ENCODE measurements at places on chromosomes 6 and 20.

DNA sequence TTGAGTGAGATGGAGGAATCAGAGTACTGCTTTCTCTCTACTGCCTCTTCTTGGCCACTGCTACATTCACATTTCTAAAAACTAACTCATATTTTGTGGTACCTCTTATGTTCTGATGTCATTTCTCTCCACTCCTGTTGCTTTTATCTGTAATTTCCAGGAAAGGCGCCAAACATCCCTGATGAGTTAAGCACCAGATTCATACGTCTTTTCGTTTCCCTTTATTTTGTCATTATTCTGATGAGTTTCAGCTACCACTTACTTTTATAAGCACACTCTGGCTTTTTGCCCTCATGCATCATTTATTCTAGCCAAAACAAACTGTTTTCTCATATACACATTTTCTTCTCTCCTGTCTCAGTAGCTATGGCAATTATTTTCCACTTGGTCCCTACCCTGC lies 680.0 kb downstream of the RNF144B start:
- no peak for DNase-seq

DNA sequence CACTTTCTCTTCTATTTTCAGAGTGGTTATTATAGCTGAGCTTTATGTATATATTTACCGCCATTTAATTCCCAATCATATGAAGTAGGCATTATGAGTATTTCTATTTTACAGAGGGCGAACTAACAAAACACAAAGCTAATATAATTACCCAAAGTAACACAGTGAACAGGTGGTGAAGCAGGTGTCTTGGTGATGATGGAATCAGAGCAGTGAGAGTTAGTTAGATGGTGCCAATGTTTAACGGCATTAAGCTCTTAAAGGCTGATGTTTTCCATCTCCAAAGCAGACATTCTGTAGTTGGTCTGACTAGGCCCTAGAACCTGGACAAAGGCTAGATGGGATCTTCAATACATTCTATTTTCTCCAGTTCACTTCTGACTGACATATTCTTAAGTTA lies 551.1 kb upstream of the SYNCRIP start:
- no peak for DNase-seq

DNA sequence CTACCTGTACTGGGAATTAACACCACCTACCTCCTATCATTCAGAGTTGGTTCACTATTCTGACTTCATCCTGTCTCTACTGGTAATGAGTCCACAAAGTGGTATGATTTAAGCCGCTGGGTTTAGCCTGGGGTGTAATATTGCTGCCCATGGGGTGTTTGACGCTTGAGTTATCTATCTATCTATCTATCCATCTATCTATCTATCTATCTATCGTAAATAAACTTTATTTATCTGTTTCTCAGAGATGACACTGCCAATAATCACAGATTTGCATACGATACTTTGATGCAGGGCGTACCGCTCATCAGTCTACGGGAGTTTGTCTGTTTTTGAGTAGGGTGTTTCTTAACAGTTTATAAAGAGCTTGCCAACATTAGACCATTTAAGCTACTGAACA lies 73.6 kb upstream of the ZNF184 start:
- no peak for DNase-seq

GRCh38 chr6:42150254-42150653 lies 7.8 kb upstream of the C6orf132 start:
- no peak for DNase-seq

DNA sequence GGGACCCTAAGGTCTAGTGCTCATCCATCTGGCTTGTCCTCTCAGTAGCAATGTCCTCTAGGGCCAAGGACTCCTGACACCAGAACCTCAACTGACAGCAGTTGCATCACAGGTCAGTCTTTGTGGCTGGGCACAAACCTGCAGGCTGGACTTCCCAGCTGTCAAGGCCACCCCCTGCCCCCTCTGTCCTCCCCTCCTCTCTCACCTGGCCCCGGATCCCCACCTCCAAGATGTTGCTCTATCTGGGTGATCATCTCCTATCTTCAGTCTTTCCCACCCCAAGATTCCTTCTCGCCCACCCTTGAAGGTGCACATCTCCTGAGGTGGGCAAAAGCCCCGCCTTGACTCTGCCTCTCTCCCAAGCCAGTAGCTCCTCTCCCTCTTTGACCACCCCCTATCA lies 131.8 kb upstream of the SRSF6 start:
- no peak for DNase-seq

DNA sequence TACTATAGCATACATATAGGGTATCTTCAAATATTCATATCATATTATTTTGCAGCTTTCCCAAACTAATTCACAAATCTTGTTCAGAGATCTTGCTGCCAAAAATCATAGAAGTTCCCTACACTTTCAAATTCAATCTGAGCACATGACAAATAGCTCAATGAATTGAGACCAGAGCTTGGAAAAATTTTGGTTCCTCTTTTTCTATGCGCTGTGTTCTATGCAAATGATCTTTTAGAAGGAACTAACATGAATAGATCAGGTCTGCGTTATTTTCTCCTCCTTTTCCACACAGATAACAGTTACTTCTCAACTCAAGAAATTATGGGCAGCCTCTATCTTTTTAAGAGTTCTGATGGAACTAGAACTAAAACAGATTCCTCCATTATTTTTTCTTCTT lies 316.3 kb downstream of the ARHGAP18 start:
- DNase-seq: no peak

DNA sequence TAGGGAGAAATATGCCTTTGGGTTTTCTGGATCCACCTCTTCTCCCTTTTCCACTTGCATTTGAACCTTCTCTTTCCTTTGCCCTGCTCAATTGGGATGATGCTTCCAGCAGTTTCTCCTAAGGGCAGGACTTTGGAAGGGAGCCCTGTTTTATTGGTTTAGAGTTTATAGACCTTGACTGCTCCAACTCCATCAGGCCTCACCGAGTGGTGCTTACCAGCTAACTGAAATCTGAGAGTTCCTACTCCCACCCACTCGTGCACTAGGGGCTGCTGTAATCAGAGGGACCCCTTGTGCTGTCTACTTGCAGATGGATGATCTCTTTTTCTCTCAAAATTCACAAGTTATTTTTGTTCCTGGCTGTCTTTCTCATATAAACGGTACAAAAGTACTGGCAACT lies 121.3 kb upstream of the SLC22A16 start:
- DNase-seq: no peak

- no peak for DNase-seq
These were observed 17.4 kb downstream of the SCGN start for GRCh38 chr6:25669413-25669812.

- DNase-seq: no peak
These were observed 95.2 kb upstream of the BTN3A2 start for GRCh38 chr6:26269531-26270485.

DNA sequence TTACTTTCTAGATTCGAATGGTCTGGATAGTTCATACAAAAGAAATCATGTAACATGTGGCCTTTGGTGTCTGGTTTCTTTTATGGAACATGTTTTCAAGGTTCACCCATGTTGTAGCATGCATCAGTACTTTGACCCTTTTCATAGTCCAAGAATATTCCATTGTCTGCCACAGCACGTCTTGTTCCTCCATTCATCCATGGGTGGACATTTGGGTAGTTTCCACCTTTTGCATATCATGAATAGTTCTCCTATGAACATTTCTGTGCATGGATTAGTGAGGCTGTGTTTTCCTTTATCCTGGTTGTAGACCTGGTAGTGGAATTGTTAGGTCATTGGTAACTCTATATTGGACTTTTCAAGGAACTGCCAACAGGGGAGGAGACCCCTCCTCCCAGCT lies 31.7 kb downstream of the GSTA3 start:
- no peak for DNase-seq

- DNase-seq: no peak
These were observed 203.9 kb upstream of the MARCKS start for GRCh38 chr6:113653275-113653674.

DNA sequence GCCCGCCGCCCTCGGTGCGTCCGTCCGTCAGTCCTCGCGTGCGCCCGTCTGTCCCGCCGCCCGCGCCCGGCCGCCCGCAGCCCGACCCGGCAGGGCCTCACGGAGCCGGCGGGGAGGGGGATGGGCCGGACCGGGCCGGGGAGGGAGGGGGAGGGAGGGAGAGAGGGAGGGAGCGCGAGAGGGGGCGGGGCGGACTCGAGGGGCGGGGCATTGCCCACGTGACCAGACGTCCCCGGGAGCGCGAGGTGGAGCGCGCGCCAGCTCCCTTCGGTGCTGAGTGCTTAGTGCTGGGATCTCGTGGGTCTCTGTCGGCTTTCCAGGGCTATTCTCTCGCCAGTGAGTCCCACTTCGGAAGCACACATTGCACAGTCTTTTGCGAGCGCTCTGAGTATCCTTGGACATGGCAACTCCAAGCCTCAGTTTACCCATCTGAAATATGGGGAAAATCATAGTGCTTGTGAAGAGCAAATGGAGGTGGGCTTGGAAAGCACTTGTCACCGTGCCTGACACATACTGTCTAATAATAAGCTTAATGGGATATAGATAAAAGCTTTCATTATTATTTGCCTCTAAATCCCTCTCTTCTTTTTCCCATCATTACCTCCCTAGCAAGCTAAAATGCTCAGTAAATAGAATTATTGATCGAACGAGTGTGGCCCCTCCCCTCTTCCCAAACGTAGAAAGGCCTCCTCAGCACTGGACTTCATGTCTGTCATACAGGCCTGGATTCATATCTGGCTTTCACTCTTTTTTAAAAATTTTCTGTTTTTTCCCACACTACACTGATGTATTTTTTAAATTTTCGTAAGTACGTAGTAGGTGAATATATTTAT lies at the start of gene NCOA6:
NCOA6 (minus strand) TSS at position 122 of the 833 bp plus-strand sequence. CDS start 43,296 bp downstream, outside the sequence.
- DNase-seq: no peak

DNA sequence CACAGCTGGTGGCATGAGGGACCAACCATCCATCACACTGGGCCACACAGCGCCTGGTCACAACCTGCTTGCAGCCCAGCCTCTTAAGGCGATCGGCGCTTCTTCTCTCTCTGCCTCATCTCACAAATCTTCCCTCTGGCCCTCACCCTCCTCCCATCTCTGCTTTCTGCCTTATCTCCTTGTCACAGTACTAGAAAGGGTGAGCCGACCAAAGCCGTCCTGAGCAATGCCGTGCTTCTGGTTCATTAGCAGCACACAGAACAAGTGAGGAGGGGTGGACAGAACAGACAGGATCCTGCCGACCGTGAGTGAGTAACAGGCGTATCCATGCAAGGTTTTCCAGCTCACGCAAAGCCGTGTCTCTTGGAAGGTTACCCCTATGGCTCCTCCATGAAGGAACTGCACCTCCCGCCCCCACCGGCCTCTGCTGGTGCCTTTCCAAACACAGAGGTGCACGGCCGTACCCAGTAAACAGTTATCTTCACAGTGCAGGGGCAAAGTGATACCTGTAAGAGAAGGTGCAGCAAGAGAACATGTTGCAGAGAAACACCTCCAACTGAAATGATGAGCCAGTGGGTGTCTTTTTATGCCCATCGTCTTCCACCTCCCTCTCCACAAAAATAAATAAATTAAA lies 331.7 kb downstream of the FARS2 start:
- no peak for DNase-seq

DNA sequence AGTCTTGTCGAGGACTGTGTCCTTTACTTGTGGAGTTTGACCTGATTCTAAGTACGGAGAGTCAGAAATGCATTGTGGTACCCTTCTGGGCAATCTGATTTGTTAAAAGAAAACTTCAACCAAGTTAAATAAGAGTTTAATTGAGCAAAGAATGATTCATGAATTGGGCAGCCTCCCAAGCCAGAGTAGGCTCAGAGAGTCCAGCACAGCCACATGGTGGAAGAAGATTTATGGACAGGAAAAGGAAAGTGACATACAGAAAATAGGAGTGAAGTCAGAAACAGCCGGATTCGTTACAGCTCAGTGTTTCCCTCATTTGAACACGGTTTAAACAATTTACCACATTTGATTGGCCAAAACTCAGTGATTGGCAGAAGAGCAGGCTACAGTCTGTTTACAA lies 329.2 kb downstream of the DHX35 start:
- DNase-seq: no peak

DNA sequence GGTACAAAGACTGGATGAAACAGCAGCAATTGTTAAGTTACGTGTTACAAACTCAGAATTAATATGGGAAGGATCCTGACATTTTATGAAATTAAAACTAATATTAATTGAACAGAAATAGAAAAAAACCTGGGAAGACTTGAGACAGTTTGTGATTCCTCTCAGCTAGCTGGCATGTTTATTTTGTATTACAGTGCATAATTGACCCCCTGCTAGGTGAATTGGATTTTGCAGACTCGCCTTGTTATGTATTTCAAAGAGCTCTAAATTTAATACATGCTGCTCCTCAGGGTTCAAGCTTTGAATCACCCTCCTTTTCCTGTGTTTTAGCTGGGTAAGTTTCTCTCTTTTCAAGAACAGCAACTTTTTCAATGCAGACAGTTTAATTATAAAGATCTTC lies 339.4 kb downstream of the PLCB1 start:
- no peak for DNase-seq

DNA sequence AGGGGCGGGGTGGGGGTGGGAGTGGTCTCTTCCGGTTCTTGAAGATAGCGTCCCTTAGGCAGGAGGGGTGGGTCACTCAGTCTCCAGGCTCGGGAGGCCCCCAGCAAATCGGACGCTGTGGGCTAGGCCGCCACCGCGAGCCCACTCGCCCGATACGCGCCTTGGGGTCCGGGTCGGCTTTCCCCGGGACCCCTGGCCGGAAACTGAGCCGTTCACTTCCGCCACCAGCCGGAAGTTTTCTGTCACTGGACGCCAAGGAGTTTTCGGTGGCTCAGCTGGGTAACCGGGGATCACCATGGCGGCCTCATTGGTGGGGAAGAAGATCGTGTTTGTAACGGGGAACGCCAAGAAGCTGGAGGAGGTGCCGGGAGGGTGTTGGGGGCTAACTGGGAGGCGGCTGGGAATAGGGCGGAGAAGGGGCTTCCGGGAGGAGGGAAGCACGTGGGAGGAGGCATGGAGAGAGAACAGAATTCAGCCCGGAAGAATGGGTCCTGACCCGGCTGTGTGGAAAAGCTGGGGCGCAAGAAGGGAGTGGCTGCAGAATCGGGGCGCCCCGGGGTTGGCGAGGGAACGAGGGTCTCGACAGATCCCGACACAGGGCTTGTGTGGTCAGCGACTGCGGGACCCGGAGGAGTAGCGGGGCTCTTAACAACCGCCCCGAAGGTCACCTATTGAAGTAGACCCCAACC lies at the start of gene ITPA:
ITPA (plus strand) TSS at position 242 of the 689 bp plus-strand sequence; CDS start at position 296, 54 bp downstream.
- DNase-seq: no peak

GRCh38 chr20:16096756-16097326 lies 476.4 kb downstream of the KIF16B start:
- DNase-seq: no peak

- DNase-seq: no peak
These were observed 102.4 kb downstream of the F13A1 start for GRCh38 chr6:6217855-6218758.

- DNase-seq: no peak
These were observed 45.2 kb downstream of the HLA-G start for GRCh38 chr6:29872791-29873190.

DNA sequence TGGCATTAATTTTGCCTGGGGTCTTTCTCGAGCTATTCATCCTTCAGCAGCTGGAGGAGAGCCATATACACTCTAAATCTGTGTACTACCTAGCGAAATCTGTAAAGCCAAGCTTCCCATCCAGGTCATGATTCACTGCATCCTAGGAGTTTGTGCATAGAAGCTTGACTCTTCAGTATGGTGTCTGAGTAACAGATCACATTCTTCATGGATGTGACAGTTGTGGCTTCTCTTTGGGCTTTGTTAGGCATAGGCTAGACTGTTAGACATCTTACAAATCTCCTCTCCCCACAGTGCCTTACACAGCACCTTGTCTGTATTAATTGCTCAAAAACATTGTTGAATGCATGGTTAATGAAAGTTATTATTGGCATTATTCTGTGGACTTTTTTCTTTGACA lies 177.0 kb downstream of the EYA4 start:
- no peak for DNase-seq

- no peak for DNase-seq
These were observed 26.1 kb upstream of the KLHL31 start for GRCh38 chr6:53691667-53692133.
